ENCODE measurements at places on chromosomes 3 and 15. TPM values are rescaled to one million over a fixed set of nuclear protein-coding genes. Genes with fewer than 3 reads are reported as not detected.

Gene RAD54L2
- 27.9 TPM for total RNA-seq

Gene PGBD4
- 1.3 TPM for total RNA-seq

Gene ANXA2
- 818 TPM for total RNA-seq

Gene LINS1
- total RNA-seq, result 18.6 TPM

Gene NANOGP8
- total RNA-seq, result not detected

Gene CPNE9
- 0.90 TPM for total RNA-seq

Gene SERINC4
- not detected for total RNA-seq

DNA sequence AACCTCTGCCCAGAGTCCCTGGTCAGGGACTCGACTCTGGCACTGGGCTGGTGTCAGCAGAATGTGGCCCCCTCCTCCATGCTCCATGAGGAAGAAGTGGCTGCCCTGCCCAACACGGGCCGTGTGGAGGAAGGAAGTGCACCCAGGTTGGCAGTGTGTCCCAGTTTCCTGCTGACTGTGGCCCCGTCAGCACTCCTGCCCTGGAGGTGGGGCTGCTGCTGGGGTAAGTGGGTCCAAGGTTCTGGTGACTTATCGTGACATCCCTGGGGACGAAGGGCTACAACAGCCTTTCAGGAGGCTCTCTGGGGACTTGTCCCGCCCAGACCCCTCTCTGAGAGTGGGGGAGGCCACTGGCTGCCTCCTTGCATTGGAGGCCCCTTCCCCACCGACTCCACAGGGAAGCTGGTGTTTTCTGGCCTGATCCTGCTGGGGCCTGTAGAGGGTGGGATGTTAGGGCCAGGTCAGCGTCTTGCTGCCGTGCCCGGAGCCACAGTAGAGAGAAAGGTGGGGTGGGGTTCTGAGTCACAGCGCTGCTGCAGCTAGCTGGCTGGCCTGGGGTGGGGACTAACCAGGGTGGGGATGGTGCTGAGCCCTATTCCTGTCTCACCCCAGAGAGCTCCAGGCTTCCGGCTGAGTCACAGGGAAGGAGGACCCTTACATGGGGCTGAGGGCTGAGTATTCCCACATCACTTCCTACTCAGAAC, 10.5 kb downstream of the SEMA4B start:
- no peaks in the 10 kb centered on the region for H3K27me3 ChIP-seq
- peaks cover 4% of the 10 kb centered on the region for H3K36me3 ChIP-seq
- no peak overlapping the region for H3K4me3 ChIP-seq
- H3K27ac ChIP-seq, result no peak overlapping the region
- peaks cover 21% of the 10 kb centered on the region for H3K4me1 ChIP-seq
- DNase-seq, result no peak

DNA sequence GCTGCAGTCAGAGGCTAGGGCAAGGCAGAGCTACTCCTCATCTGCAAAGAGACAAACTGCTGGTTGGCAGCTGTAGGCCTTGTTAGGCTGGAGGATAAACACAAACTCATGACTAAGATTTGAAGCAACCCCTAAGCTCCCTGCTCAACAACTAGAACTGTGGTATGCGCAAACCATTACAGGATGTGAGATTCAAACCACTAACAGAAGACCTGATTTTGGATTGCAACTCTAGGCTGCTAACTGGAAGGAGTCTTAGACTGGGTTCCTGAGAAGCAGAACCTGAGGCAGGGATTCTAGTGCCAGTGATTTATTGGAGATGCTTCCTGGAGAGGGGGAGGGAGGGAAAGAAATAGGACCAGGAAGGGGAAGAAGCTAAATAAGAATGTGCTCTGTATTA, 22.5 kb downstream of the CCR4 start:
- no peaks in the 10 kb centered on the region for H3K27me3 ChIP-seq
- H3K4me1 ChIP-seq, result no peaks in the 10 kb centered on the region
- no peak overlapping the region for H3K27ac ChIP-seq
- no peaks in the 10 kb centered on the region for H3K36me3 ChIP-seq
- no peak overlapping the region for H3K4me3 ChIP-seq

GRCh38 chr3:129558772-129559564, 16.0 kb downstream of the H1-8 start:
- H3K27me3 ChIP-seq, result no peaks in the 10 kb centered on the region
- H3K4me3 ChIP-seq, result no peak overlapping the region
- DNase-seq, result no peak
- peak overlapping the region; percentile 55 for H3K27ac ChIP-seq
- H3K4me1 ChIP-seq, result peaks cover 67% of the 10 kb centered on the region
- H3K36me3 ChIP-seq, result peaks cover 88% of the 10 kb centered on the region

DNA sequence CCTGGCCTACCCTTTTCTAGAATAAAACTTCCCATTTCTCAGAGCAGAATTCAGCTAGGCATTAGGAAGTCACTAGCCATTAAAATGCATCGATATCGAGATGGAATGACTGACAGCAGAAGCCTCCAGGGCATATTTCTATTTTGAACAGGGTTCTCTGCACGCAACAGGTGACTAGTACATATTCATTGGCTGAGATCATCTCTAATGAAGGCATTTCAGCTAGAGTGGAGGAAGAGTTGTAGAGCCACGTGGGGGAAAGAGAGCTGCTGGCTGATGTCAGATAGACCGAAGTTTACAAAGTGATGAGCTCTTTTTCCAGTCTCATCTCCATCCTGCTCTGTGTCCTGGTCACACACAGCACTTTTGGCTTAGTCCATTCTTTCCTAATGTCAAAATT, 7.5 kb downstream of the TMEM40 start:
- no peaks in the 10 kb centered on the region for H3K4me1 ChIP-seq
- no peak overlapping the region for H3K4me3 ChIP-seq
- no peak for DNase-seq
- no peak overlapping the region for H3K27ac ChIP-seq
- H3K36me3 ChIP-seq, result no peaks in the 10 kb centered on the region

DNA sequence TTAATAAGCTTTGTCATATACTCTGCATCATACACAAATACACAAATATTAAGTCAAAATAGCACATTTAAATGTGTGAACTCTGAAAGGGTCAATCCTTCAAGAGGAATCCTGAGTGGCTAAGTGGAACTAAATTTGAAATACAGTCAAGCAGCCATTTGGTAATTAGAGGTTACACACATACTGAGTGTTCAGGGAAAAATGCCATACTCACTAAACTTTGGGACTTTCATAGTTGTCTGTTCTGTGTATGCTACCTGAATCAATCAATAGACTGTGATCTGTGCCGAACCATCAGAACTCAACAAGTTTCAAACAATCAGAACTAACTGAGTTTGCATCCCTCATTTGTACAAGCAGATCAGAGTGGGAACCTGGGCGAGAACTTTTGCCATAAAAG, 15.3 kb downstream of the ANKRD28 start:
- no peaks in the 10 kb centered on the region for H3K4me1 ChIP-seq
- H3K36me3 ChIP-seq, result no peaks in the 10 kb centered on the region
- H3K27ac ChIP-seq, result no peak overlapping the region
- no peak overlapping the region for H3K4me3 ChIP-seq
- no peak for DNase-seq
- H3K27me3 ChIP-seq, result no peaks in the 10 kb centered on the region

GRCh38 chr15:68492855-68493254, 60.9 kb upstream of the ITGA11 start:
- peaks cover 4% of the 10 kb centered on the region for H3K27me3 ChIP-seq
- no peak for DNase-seq
- H3K27ac ChIP-seq, result no peak overlapping the region
- no peaks in the 10 kb centered on the region for H3K4me1 ChIP-seq
- no peaks in the 10 kb centered on the region for H3K36me3 ChIP-seq
- no peak overlapping the region for H3K4me3 ChIP-seq

DNA sequence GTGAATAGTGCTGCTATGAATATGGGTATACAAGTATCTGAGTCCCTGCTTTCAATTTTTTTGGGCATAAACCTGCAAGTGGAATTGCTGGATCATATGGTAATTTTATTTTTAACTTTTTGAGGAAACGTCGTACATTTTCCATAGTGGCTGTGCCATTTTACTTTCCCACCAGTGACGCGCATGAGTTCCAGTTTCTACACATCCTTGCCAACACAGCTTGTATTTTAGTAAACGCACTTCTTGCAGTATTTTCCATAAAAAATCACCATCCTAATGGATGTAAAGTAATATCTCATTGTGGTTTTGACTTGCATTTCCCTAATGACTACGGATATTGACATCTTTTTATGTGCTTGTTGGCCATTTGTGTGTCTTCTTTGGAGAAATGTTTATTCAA, 105.0 kb downstream of the NFKBIZ start:
- no peaks in the 10 kb centered on the region for H3K4me1 ChIP-seq
- H3K36me3 ChIP-seq, result no peaks in the 10 kb centered on the region
- no peak overlapping the region for H3K4me3 ChIP-seq
- no peaks in the 10 kb centered on the region for H3K27me3 ChIP-seq
- no peak overlapping the region for H3K27ac ChIP-seq

GRCh38 chr3:179750720-179751328, 98.0 kb downstream of the USP13 start:
- no peak for DNase-seq
- no peak overlapping the region for H3K27ac ChIP-seq
- H3K4me1 ChIP-seq, result no peaks in the 10 kb centered on the region
- H3K27me3 ChIP-seq, result no peaks in the 10 kb centered on the region

GRCh38 chr15:40763801-40764628, at the start of gene GCHFR:
Gene GCHFR, plus strand, starts transcription at chr15:40764068. Its CDS starts 113 bp downstream, at chr15:40764181.
- peak within 1 kb of the TSS; percentile 85 for H3K27ac ChIP-seq
- peak; percentile 94 for DNase-seq
- peaks cover 13% of the 10 kb centered on the region for H3K36me3 ChIP-seq
- peaks cover 40% of the 10 kb centered on the region for H3K4me1 ChIP-seq

- no peak overlapping the region for H3K4me3 ChIP-seq
- H3K27me3 ChIP-seq, result no peaks in the 10 kb centered on the region
- peaks cover 98% of the 10 kb centered on the region for H3K36me3 ChIP-seq
- no peaks in the 10 kb centered on the region for H3K4me1 ChIP-seq
- no peak overlapping the region for H3K27ac ChIP-seq
These were observed 21.5 kb downstream of the MRPS25 start for GRCh38 chr3:15043408-15044171.

DNA sequence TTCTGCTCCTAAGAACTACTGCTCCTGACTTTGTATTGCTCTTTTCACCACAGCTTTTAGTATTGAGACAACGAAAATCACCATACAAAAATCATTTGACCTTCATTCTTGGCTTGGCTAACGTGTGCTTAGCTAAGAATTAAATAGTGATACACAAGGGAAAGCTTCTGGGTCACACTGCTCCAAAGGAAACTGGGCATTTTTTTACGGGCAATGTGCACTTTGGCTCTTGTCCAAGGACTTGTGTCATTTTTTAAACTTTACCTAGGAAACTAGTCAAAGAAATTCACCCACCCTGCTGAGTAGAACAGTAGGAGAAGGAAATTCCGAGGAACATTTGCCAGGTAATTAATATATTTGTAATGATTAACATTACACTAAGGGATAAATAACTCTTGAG, 19.8 kb downstream of the WDR72 start:
- no peaks in the 10 kb centered on the region for H3K36me3 ChIP-seq
- H3K4me1 ChIP-seq, result no peaks in the 10 kb centered on the region
- no peaks in the 10 kb centered on the region for H3K27me3 ChIP-seq
- H3K27ac ChIP-seq, result no peak overlapping the region

GRCh38 chr15:80585544-80586018, 109.5 kb upstream of the ABHD17C start:
- no peaks in the 10 kb centered on the region for H3K27me3 ChIP-seq
- no peak overlapping the region for H3K27ac ChIP-seq

DNA sequence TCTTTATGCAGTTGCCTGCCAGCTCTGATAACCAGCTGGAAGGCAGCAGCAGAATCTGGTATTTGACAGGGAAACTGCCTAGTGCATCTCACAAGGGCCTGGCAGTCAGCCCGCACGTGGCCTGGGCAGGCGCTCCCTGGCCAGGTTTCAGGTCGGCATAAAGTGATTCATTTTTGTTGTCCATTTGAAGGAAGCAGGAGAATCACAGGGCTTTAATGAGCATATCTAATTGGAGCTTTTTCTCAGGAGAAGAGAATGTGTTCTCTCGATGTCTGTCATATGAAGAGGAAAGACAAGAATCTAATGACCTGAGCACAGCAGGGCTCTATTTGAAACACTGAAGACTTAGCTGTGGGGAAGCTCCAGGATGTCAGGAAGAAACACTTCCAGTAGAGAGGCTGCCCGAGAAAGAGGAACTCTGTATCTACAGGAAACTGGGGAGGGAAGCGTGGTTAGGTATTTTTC, 98.8 kb upstream of the MB21D2 start:
- H3K4me3 ChIP-seq, result no peak overlapping the region
- no peak overlapping the region for H3K27ac ChIP-seq
- H3K27me3 ChIP-seq, result no peaks in the 10 kb centered on the region
- DNase-seq, result peak; percentile 66
- H3K4me1 ChIP-seq, result no peaks in the 10 kb centered on the region

GRCh38 chr3:175308097-175308496, 449.0 kb downstream of the NAALADL2 start:
- H3K27ac ChIP-seq, result no peak overlapping the region
- H3K4me1 ChIP-seq, result no peaks in the 10 kb centered on the region
- no peak overlapping the region for H3K4me3 ChIP-seq
- no peak for DNase-seq

- peaks cover 48% of the 10 kb centered on the region for H3K36me3 ChIP-seq
- H3K4me1 ChIP-seq, result peaks cover 10% of the 10 kb centered on the region
- DNase-seq, result no peak
- no peak overlapping the region for H3K27ac ChIP-seq
These were observed 18.9 kb downstream of the PHC3 start for GRCh38 chr3:170162630-170163029.

DNA sequence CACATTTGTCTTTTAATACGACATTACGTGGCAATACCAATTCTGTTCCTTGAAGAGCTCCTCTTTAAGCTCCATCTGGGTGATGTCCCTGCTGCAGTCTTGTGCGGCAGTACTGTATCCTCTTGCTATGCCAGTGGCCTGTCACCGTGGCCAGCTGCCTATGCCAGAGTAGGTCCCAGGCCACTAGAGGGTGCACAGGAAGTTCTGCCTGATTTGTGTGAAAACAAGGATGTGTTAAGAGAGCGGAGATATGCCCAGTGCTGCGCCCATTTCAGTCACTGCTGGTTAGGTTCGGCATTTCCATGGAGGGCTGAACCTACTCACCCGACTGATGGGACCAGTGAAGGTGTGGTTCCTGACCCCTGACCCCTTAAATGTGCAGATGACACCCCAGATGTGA, 25.2 kb downstream of the NIPA1 start:
- no peak overlapping the region for H3K27ac ChIP-seq
- H3K36me3 ChIP-seq, result peaks cover 7% of the 10 kb centered on the region
- H3K4me1 ChIP-seq, result no peaks in the 10 kb centered on the region
- no peak for DNase-seq
- no peak overlapping the region for H3K4me3 ChIP-seq

DNA sequence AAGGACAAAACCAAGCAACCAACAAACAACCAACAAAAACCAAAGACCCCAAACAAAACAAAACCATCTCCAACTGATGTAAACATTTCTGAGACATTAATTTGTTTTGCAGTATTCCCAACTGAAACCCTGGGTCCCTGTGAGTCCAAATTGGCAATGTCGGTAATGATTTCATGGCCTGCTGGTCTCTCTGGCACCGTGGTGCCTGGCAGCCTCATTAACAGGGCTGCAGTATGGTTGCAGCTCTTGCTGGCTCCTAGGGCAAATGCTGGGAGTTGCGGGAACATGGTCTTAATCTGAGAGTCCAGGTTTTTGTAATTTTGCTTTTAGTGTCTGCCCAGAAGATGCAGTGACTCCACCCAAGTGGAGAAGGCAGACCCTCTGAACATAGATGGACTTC, 128.3 kb downstream of the SV2B start:
- no peaks in the 10 kb centered on the region for H3K36me3 ChIP-seq
- H3K4me3 ChIP-seq, result no peak overlapping the region
- no peaks in the 10 kb centered on the region for H3K4me1 ChIP-seq
- peaks cover 6% of the 10 kb centered on the region for H3K27me3 ChIP-seq
- H3K27ac ChIP-seq, result no peak overlapping the region
- DNase-seq, result no peak

- DNase-seq, result no peak
- no peak overlapping the region for H3K4me3 ChIP-seq
- no peaks in the 10 kb centered on the region for H3K36me3 ChIP-seq
- H3K4me1 ChIP-seq, result no peaks in the 10 kb centered on the region
- H3K27me3 ChIP-seq, result no peaks in the 10 kb centered on the region
These were observed 77.4 kb upstream of the SEC13 start for GRCh38 chr3:10398341-10398740.

Measured in upper lobe of right lung (tissue), 1 donor.